ENCODE measurements at places on chromosomes 7 and 10.

- no peak for DNase-seq
These were observed 5.8 kb downstream of the PTPN12 start for GRCh38 chr7:77542895-77543294.

- peak; percentile 72 for DNase-seq
These were observed 28.8 kb upstream of the GPR26 start for GRCh38 chr10:123637326-123637880.

GRCh38 chr7:11579141-11579540, 252.9 kb downstream of the THSD7A start:
- no peak for DNase-seq

- DNase-seq: no peak
These were observed 129.7 kb downstream of the C10orf105 start for GRCh38 chr10:71589617-71590551.

DNA sequence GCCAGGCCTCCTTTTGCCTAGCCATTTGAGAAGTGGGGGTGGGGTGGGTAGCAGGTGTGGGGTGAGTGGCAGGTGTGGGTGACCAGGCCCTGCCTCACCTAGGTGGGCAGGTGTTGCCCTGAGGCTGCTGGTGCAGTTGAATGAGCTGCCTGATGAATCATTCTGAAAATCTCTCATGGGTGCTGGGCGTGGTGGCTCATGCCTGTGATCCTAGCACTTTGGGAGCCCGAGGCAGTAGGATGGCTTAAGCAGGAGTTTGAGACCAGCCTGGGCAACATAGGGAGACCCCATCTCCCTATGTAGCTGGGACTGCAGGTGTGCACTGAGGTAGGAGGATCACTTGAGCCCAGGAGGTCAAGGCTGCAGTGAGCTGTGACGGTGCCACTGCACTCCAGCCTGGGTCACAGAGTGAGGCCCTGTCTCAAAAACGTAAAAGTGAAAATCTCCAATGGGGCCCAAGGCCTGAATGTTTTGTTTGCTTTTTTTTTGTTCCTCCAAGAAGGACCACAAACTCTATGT, 17.7 kb downstream of the TSPAN14 start:
- no peak for DNase-seq

- no peak for DNase-seq
These were observed 176.2 kb upstream of the CDCA7L start for GRCh38 chr7:22121702-22122474.

DNA sequence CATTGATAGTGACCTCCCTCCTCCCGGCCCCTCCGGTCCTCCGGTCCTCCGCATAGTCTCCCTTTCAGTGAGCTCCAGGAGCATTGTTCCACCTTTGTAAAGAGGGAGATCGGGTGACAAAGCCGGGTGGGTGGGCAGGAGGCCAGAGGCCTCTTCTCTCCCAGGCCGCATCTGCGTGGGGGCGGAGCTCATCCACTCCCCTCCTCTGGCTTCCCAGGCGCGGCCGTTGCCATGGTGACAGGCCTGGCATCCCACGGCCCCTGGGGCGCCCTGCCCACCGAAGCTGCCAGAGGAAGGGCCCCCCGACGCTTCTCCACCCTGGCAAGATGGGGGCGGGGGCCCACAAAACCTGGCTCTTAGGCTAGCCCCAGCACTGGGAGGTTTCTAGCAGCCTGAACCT, 4.4 kb upstream of the FZD9 start:
- no peak for DNase-seq

GRCh38 chr7:85074992-85075391, 111.9 kb downstream of the SEMA3D start:
- no peak for DNase-seq

GRCh38 chr7:107173191-107173590, 4.4 kb downstream of the HBP1 start:
- no peak for DNase-seq
